ENCODE measurements at places on chromosomes 5 and 9.
A peak's percentile ranks its signal among the peaks of the same experiment; 100 is the strongest.

- no peak for DNase-seq
Observed at GRCh38 chr5:143196601-143197259, 206.8 kb downstream of the NR3C1 start.

- no peak for DNase-seq
Observed at GRCh38 chr5:91382530-91383026, 539 bp downstream of the ARRDC3 start.

GRCh38 chr5:168193493-168194250, 97.8 kb upstream of the WWC1 start:
- no peak for DNase-seq

DNA sequence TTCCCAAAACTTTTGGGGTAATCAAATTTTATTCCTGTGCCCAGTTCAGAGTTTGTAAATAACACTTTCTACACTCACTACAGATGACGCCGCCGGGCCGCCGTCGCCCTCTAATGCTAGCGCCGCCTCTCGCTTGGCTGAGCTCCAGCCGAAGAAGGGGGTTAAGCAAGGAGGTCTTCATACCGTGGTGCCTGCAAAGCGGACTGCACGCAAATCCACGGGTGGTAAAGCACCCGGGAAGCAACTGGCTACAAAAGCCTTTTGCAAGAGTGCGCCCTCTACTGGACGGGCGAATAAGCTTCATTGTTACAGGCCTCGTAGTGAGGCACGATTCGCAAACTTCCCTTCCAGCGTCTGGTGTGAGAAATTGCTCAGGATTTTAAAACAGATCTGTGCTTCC, 280.4 kb downstream of the MEF2C start:
- no peak for DNase-seq

DNA sequence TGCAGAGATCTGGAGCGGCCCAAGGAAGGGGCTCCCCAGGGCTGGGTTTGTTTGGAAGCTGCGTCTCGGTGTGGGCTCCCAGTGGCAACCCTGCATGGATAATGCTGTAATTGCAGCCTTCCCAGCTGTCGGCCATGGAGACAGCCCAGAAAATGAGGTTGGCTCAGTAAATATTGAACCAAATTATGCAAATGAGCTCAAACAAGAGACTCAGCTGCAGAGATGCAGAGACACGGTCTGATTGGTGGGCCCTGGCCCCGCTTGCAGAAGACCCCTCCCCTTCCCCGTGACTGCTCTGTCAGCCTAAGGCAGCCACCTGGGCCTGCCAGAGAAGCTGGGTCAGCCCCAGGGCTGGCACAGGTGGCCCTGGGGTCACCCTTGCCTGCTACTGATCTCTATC, 75.9 kb downstream of the RAD23B start:
- no peak for DNase-seq

GRCh38 chr5:139835656-139836055, 40.0 kb downstream of the PSD2 start:
- DNase-seq = no peak

- peak; percentile 53 for DNase-seq
Observed at GRCh38 chr5:83512061-83512745, 40.7 kb downstream of the VCAN start.

DNA sequence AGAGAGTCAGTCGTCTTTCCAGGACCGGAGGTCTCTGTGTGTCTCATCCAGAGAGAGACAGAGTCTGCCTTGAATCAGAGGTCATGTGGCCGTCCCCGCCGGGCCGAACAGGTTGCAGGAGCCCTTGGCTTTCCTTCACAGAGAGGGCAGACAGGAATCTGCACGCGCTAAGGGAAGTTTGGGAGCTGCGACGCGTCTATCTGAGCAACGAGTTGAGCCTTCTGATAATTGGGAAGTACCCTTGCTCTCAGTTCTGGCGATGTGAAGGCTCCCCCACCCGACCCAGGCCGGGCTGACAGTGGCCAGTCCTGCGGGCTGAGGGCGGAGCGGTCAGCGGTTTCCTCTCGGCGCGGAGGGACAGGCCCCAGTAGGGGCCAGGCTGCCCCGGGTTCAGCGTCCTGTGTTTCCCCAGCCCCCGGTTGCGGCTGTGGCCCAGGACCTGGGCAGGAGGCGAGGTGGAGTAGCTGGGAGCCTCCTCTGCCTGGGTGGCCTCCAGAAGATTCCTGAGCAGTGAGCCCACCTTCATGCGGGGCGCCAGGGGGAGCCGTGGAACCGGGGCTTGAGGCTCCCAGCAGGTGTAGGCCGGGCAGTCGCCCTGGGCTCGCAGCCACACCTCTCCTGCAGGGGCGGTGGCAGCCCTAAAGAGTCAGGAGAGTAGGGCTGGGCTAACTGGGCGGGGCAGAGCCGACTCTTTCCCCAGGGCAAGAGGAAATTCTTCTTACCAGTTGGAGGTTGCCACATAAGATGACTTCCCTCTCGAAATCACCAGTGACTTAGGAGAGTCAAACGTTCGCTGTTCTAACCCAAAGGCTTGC, 13.9 kb downstream of the NR2F1 start:
- no peak for DNase-seq

GRCh38 chr9:70533492-70533891, 119.0 kb upstream of the KLF9 start:
- DNase-seq = no peak

DNA sequence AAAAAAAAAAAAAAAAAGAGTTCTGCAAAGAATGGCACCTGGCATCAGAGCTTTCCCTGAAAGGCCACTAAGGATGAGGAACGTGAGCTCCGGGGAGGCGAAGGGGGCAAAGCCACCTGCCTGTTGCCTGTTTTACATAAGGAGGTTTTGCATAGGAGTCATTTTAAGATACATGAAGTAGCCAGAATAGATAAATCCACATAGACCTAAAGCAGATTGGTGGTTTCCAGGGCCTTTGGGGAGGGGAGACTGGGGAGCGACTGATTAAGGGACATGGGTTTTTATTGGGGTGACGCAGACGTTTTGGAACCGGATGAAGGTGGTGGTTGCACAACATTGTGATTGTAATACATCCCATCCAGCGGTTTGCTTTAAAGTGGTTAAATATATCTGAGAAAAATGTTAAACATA, 7.1 kb downstream of the NEK6 start:
- DNase-seq = no peak

DNA sequence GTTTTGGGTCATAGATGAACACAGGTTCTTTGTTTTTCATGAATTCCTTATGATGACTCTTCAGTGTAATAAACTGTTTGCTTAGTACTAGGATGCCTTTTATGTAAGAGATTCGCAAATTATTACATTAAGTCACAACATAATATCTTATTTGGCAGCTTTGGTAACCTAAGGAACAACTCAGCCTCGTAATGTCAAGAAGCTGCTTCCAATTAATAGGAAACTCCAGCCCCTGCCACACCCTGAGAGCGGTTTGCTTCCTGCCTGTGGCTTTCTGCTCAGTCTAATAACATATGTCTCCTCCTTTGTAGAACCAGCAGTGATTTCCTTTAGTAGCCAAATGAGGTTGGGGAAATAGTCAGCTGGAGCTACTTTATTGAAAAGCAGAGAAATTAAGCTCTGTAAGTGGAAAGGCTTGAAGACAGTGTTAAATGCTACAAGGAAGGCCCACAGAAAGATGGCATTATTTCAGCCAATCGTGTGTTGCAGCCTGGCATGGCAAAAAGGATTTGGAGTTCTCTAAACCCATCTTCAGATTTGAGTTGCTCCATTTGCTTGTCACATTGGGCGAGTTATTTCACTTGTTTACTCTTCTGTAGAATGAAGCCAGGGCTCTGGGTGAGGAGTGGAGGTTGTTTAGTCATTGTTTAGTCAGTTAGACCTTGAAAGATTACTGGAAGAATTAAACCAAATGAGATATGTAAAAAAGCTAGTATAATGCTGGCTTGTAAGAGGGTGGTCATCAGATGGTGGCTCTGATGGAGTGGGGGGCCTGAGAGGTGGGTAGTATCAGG, 54.1 kb downstream of the MTAP start:
- no peak for DNase-seq
